ENCODE measurements at places on chromosomes 16 and 17. TPM values are rescaled to one million over a fixed set of nuclear protein-coding genes. Genes with fewer than 3 reads are reported as not detected.

The TNFSF13 gene
- total RNA-seq: 1.6 TPM

The SLC12A4 gene
- 34.1 TPM for total RNA-seq

The KRTAP9-4 gene
- total RNA-seq: not detected

DNA sequence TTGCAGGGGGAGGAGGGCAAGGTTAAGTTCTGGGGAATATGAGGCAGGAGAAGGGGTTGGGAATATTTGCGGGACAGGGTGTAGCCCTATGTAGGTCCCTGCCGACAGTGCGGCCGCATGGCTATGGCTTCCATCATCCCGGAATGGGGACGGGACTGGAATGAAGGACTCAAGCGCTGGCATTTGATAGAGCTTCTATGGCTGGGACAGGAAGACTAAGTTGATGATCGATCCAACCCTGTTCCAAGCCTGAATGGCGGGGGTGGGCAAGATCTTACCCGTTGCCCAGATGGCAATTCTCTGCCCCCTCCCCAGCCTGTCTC is 47.1 kb downstream of the SRCIN1 start:
- H3K4me1 ChIP-seq: peaks cover 28% of the 10 kb centered on the region
- peaks cover 36% of the 10 kb centered on the region for H3K27me3 ChIP-seq
- no peak for DNase-seq

The HIGD1B gene
- total RNA-seq: not detected

DNA sequence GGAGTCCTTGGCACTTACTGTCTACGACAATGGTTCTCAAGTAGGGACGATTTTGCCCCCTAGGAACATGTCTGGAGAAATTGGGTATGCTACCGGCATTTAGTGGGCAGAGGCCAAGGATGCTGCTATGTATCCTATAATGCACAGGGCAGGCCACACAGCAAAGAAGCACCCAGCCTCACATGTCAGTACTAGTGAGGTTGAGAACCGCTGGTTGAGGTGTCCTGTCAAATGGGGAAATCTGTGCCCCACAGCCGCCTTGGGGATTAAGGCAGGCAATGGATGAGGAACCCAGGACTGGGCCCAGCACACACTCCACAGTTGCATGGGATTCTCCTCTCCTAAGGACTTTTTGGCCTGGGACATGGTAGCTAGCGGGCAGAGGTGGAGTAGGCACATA is 86.7 kb upstream of the TOB1 start:
- no peaks in the 10 kb centered on the region for H3K36me3 ChIP-seq
- H3K27ac ChIP-seq: no peak overlapping the region
- no peaks in the 10 kb centered on the region for H3K27me3 ChIP-seq

DNA sequence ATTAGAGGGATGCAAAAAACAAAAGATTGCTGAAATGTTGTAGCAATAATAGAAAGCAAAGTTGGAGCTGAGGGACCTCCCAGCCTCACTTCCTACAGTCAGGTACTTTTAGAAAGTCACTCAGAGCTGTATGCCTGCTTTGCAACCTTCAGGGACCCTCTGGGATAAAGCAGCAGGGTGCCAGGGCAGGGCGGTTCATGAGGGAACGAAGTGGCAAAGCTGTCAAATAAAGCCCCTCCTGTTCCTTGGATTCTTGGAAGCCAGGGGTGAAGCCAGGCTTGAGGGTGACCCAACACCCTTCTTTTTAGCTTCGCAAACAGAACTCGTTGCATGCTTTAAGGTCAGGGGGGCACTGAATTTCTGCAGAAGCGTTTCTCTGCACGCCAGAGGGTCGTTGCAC is 767 bp downstream of the ATP2C2 start:
- no peak overlapping the region for H3K4me3 ChIP-seq
- H3K4me1 ChIP-seq: no peaks in the 10 kb centered on the region
- peaks cover 19% of the 10 kb centered on the region for H3K27me3 ChIP-seq
- no peak overlapping the region for H3K27ac ChIP-seq

Data from CD8-positive, alpha-beta memory T cell (primary cell).